ENCODE measurements at places on chromosomes 3 and 15.

DNA sequence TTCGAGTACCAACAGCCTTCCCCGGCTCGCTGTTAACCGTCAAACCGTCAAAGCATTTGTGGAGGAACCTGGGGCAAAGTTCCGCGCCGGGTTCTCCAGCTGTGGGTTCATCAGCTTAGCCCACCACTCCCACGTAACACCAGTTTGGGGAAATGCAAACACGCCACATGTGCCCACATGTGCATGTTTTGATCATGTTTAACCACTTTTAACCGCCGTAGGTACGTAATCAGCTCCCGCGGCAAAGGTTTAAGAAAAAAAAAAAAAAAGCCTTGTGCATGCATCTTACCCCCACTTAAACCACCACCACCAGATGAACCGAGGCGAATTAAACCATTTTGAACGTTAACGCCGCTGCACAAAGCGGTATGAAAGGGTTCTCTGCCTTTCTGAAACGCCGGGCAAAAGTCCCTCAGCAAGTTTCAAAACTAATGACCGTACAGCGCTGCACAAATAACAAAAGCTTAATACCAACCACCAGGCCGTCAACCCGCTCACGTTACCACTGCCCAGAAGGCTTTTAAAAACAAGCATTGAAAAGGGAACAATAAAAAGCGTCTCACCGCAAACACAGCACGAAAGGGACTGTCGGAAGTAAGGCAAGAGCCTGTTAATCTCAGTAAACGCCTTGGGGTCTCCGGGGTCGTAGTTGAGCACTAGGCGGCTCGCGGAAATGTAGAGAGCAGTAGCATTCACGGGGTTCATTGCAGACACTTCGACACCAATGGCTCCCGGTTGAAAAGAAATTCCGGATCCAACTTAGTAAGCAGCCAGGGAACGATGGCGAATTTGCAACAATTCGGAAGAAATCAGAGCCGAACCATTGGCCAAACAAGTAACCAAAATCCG lies 1.5 kb downstream of the MSL2 start:
- DNase-seq, result peak; percentile 62

DNA sequence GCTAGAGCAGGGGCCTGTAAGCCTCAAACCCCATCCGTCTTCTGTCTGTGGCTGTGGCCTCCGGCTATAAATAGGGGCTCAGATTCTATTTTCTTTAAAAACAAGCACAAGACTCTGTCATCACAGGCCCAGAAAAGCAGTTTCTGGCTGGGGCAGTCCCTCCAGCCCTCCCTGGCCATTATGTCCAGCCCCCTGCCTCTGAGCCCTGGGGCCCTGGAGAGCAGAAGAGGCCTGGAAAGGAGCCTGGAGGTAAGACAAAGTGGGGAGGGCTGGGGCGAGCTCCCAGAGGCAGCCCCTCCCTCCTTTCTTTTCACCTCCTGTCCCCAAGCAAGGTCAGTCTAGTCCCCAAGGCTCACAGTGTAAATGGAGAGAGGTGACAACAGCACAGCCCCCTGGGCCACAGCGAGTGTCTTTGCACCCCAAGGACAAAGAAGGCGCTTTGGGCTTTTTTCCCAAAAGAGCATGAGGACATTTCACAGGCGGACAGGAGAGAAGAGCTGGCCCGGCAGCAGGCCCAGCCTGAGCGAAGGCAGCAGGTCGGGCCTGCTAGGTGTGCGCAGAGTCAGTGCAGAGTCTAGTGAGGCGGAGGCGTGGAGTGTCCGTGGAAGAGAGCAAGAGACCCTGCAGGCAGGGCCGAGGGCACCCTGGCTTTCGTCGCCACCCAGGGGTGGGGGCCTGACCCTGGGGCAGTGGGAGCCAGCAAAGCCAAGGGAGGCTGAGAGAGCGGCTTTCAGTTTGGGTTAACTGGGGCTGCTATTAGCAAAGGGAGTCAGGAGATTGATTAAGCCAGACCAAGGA lies 188.3 kb downstream of the TBC1D2B start:
- no peak for DNase-seq

- peak; percentile 42 for DNase-seq
Measured at GRCh38 chr3:36697229-36698001, 66.9 kb downstream of the DCLK3 start.

DNA sequence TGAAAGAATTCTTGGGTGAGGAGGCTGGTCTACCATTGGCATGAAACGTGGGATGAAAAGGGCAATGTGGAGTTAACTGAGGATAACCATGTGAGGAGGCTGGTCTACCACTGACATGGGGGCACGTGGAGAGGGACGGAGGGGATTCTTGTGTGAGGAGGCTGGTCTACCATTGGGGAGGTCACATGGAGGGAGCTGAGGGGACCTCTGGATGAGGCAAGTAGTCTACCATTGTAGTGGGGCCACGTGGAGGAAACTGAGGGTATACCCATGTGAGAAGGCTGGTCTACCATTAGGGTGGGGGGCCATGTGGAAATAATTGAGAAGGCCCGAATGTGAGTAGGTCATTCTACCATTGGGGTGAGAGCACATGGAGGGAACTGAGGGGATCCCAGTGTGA lies 154.1 kb downstream of the FBLN2 start:
- DNase-seq, result no peak

DNA sequence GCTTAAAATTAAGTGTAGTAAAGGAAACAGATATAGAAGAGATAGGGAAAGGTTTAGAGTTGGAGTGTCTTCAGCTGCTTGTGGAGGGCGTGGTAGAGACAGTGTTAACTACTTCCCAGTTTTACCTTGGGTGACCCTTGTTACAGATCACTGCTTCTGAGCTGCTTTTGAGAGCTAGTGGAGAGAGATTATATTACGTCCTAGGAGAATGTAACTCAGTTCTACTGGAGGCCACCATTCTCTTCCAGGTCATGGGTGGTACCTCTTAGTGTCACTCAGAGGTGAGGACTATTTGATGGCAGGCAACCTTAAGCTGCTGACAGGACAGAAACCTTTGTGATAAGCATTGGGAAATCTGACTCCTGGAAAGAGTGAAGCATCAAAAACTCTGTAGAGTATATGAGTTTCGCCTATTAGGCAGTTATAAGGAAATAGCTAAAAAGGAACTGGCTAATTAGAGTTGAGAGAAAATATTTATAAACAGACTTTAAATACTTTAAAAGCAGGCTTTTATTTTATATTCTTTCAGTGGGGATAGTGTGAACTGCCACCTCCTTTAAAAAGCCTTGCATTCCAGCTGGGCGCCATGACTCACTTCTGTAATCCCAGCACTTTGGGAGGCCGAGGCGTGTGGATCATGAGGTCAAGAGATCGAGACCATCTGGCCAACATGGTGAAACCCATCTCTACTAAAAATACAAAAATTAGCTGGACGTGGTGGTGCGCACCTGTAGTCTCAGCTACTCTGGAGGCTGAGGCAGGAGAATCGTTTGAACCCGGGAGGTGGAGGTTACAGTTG lies 106.5 kb downstream of the ZNF609 start:
- DNase-seq, result peak; percentile 73

DNA sequence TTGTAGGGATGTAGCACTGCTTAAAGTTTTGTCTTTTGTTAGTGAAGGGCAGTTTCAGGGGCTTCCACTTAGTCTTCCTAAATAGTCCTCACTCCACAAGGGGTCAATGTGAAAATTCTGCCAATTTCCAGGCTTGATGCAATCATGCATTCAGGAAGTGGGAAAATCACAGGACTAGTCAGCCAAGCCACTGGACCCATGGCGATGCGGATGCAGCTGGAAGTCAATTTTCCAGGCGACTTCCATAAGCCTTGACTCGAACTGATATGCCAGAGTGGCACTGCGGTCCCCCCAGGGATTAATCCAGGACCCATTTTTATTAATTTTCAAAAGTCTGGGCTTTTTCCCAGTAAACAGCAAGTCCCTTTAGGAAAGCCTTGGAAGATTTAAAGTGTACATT lies 26.1 kb downstream of the GBE1 start:
- DNase-seq, result no peak

GRCh38 chr3:17581421-17582080 lies 160.9 kb downstream of the TBC1D5 start:
- no peak for DNase-seq

- no peak for DNase-seq
Measured at GRCh38 chr3:155549087-155549486, 195.8 kb downstream of the PLCH1 start.

GRCh38 chr15:63050731-63051155 lies 8.2 kb downstream of the TPM1 start:
- DNase-seq, result peak; percentile 55

GRCh38 chr15:42032376-42033213 lies 11.8 kb upstream of the PLA2G4E start:
- no peak for DNase-seq

- no peak for DNase-seq
Measured at GRCh38 chr3:8519156-8519555, 17.5 kb downstream of the LMCD1 start.

DNA sequence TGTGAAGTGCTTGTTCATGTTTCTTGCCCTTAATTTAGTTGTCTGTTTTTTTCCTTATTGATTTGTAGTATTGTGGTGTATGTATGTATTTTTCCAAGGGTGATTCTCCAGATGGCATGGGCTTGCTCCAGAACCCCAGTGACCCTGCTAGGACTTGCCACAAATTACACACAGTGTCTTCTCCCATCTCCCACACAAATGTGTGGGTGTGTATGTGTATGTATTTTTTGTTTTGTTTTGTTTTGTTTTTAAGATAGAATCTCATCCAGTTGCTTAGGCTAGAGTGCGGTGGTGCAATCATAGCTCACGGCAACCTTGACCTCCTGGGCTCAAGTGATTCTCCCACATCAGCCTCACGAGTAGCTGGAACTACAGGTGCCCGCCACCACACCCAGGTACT lies 36.2 kb upstream of the ARID3B start:
- DNase-seq, result no peak

- DNase-seq, result peak; percentile 60
Measured at GRCh38 chr3:106114848-106115247, 246.0 kb upstream of the CBLB start.

DNA sequence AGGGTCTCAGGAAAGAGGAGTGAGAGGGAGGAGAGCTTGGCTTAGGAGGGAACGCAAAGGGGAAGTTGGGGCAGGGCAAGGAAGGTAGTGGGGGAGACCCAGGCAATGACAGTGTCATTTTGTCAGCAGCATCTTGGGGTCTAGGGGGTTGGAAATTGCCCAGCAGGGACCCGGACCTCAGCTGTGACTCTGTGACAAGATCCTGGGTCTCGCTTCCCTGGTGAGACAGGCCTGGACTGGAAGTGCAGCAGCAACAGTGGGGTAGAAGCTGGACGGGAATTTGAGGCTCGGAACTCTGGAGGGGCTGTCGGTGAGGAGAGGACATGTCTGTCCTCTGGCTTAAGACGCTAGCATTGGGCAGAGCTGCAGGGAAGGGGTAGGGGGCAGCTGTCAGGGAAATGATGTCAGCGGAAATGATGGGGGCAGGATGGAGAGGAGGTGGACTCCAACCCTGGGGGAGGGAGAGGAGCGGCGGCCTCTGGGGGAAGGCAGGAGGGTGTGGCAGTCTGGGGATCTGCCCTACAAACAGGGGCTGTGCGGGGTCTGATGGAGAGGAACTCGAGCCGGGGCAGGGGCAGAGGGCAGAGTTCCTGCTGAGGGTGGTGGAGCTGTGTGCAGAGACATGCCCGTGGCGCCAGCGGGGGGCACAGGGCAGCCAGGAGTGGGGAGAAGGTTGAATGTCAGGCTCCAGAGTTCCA lies 12.3 kb downstream of the ANPEP start:
- no peak for DNase-seq

- no peak for DNase-seq
Measured at GRCh38 chr3:105788593-105788992, 80.2 kb downstream of the CBLB start.

DNA sequence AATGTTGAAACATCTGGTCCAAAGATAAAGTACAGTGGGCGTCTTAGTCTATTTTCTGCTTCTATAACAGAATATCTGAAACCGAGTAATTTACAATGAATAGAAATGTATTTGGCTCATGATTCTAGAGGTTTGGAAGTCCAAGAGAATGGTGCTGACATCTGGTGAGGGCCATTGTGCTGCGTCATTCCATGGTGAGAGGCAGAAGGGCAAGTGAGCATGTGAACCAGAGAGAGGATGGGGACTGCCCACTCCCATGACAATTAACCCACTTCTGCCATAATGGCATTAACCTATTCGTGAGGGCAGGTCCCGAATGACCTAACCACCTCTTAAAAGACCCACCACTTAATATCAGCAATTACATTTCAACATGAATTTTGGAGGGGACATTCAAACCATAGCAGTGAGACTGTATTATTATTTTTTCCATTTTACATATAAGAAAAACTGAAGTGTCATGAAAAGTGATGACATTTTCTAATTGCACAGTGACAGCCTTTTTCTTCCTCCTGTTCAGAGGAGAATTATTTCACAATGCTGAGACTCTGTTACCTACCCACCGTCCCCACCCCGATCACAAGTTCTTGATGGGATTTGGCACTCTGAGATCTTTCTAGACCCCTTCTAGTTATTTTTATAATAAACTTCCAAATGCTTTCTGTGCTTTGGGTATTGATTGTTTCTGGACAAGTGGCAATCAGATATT lies 238.8 kb downstream of the RPLP1 start:
- no peak for DNase-seq

DNA sequence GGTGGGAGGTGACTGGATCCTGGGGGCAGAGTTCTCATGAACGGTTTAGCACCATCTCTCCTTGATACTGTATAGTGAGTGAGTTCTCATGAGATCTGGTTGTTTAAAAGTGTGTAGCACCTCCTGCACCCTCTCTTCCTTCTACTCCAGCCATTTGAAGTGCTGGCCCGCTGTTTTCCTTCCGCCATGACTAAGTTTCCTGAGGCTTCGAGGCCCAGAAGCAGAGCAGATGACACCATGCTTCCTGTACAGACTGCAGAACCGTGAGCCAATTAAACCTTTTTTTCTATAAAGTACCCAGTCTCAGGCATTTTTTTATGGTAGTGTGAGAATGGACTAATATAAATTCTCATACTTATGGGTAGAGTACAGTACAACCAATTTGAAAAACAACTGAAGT lies 123.6 kb upstream of the BHLHE40 start:
- no peak for DNase-seq

GRCh38 chr3:151379083-151379734 lies 5.3 kb downstream of the P2RY12 start:
- peak; percentile 42 for DNase-seq

DNA sequence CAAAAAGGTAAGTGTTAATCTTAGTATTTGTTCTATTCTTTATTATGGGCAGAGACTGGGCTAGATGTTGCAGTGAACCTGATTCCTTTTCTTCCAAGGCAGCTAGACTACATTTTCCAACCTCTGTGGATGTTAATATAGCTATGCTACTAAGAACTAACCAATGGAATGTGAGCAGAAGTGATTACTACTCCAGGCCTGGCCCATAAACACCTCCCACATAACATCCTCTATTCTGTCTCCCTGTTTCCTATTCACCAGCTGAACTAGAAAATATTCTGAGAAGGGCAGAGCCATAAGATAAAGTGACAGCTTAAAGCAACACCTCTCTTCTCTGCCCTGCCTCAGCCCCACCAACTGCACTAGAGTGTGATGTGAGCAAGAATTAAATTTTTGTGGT lies 29.4 kb downstream of the CD200R1L start:
- DNase-seq, result no peak

DNA sequence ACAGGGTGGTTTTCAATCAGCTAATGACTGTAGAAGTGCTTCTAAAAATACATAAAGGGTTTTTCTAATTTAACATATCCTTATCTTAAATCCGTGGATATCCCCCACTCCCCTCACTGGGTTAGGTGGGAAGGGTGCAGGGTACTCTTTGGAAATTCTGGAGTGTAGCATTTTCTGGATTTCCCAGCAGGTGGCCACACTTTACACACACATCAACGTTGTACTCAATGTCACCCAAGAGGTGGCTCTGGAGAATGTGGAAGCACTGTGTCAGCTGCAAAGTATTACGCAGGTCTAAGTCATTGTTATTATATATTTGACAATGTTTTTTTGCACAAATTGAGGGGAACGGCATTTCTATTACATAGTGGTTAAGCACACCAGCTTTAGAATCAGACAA lies 168.8 kb downstream of the CHDH start:
- DNase-seq, result peak; percentile 20

Measured in erythroblast (primary cell).